Activated B cell treated with CpG ODN at 0.5 μM for 24 hours (primary cell): ENCODE measurements at places on chromosomes 2 and 18. TPM values are rescaled to one million over a fixed set of nuclear protein-coding genes. Genes with fewer than 3 reads are reported as not detected.

GRCh38 chr2:3665886-3666612, 8.0 kb downstream of the ALLC start:
- no peak for DNase-seq
- no peak overlapping the region for H3K27ac ChIP-seq
- H3K36me3 ChIP-seq, result no peaks in the 10 kb centered on the region
- H3K4me1 ChIP-seq, result peaks cover 11% of the 10 kb centered on the region
- no peak overlapping the region for H3K4me3 ChIP-seq

GRCh38 chr2:109376796-109377495, 236.8 kb downstream of the SEPTIN10 start:
- H3K4me3 ChIP-seq, result no peak overlapping the region
- H3K27ac ChIP-seq, result no peak overlapping the region
- no peaks in the 10 kb centered on the region for H3K27me3 ChIP-seq
- no peaks in the 10 kb centered on the region for H3K4me1 ChIP-seq
- H3K36me3 ChIP-seq, result no peaks in the 10 kb centered on the region
- no peak for DNase-seq

DNA sequence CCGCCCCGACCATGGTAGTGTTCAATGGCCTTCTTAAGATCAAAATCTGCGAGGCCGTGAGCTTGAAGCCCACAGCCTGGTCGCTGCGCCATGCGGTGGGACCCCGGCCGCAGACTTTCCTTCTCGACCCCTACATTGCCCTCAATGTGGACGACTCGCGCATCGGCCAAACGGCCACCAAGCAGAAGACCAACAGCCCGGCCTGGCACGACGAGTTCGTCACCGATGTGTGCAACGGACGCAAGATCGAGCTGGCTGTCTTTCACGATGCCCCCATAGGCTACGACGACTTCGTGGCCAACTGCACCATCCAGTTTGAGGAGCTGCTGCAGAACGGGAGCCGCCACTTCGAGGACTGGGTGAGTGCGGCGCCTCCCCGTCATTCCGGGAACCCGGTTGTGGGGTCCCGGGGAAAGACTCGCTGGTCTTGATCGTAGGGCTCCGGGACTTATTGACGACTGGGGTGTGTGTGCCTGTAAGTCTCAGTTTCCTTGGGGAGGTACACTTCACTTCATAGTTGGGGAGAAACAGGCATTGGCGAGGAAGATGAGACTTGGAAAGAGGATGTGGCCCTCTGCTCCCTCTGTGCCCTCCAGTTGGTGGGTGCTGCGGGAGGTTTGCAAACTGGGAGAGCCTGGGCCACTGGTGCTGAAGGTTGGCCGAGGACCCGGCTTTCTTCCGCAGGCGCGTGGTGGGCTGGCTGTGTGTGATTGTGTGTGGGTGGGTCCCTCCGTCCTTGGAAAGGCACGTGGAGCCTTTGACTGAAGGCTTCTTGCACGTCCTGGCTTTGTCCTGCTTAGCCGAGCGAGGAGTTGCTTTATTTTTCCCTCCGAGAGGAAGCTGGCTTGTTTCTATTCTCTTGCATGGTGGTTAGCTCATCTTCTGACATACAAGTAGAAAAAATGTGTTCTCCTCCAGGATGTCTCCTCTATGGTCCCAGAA, 886 bp downstream of the PRKCE start:
- H3K27ac ChIP-seq, result peak overlapping the region; percentile 83
- H3K27me3 ChIP-seq, result peaks cover 2% of the 10 kb centered on the region
- H3K4me3 ChIP-seq, result peak overlapping the region; percentile 92
- peaks cover 8% of the 10 kb centered on the region for H3K36me3 ChIP-seq
- peak; percentile 47 for DNase-seq
- H3K4me1 ChIP-seq, result peaks cover 60% of the 10 kb centered on the region

DNA sequence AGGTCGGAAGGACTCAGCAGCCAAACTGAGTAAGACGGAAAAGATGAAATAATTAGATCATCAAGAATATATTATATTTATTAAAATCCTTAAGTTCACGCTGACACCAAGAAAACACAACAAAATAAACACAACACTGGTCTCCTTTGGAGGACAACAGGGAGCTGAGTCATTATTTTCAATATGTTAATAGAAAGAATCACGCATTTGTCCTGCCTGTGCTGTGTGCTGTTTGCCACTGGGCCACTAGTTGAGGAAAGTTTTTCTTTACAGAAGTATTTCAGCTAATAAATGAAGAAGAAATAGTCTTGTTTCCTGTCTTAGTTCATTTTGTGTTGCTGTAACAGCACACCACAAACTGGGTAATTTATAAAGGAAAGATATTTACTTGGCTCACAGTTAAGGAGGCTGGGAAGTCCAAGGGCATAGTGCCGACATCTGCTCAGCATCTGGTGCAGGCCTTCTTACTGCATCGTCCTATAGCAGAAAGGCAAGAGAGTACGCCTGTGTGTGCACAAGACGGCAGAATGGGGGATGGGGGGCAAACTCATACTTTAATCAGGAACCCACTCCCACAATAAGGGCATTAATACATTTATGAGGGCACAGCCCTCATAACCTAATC, 88.0 kb downstream of the TCF7L1 start:
- H3K4me3 ChIP-seq, result no peak overlapping the region
- H3K27me3 ChIP-seq, result peaks cover 21% of the 10 kb centered on the region
- DNase-seq, result no peak
- H3K27ac ChIP-seq, result no peak overlapping the region
- no peaks in the 10 kb centered on the region for H3K4me1 ChIP-seq

DNA sequence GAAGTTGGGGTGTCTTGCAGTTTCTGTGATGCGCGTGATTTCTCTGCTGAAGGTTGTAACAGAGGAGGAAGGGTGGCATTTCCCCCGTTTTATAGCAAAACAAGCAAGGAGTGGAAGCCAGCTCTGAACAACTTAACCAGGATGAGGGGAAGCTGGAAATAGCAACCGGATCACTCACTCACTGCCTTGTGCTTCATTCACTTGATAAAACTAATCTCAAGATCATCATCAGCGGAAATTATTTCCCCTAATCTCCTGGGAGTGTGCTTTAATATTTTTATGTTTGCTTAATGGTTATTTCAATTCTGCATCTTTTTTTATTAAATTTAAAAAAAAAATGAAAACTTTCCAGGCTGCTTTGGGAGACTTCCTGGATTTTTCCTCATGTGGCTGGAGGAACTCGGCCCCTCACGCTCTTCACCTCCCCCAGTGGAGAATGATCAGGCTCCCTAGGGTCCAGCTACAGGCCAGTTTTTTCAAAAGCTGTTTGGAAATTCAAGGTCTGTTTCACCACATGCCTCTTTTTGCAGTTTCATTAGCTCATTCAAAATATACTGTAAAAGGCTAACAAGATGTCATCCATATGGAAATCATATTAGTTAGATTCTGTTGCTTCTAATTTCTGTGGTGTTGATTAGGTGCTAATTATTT, 31.7 kb downstream of the CABLES1 start:
- no peak overlapping the region for H3K27ac ChIP-seq
- H3K4me1 ChIP-seq, result no peaks in the 10 kb centered on the region
- peaks cover 3% of the 10 kb centered on the region for H3K27me3 ChIP-seq
- no peaks in the 10 kb centered on the region for H3K36me3 ChIP-seq
- no peak overlapping the region for H3K4me3 ChIP-seq
- DNase-seq, result no peak

DNA sequence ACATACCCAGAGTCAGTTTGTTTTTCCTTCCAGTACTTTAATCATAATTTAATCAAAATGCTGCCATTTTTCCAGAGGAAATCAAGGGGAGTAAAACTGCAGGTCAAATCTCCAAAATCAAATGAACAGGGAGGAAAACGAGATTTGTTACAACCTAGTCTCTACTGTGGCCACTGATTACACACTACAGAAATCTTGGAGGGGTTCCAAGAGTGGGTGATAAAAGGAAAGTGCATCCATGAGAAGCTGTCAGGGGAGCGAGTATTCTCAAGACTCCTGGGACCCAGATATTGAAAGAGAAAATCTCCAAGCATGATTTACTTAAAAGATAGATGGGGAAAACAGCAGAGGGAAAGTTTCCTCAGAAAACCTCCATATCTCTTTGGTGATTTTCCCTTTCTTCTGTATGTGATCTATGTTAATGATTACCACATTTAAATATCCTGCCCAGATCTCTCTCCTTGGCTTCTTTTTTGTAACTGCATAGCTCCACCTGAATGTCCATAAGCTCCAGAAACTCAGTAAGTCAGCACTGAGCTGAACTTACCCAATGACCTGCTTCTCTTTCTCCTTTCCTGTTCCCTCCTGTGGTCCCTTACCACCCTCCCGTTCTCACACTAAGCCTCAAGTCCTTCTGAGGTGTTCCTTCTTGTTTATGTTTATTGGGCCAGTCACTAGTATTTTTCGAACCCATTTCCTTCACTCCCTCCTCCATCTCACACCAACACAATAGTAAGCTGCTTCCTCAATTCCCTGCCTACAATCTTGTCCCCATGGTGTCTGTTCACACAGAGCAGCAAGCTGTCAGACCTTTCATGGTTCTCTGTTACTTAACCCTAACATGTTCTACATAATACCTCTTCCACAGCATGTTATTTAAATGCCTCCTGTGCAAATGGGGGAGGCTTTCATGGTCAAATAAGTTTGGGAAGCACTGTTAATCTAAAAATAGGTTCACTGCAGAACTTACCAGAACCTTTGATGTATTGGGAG, 73.9 kb upstream of the TWSG1 start:
- no peaks in the 10 kb centered on the region for H3K27me3 ChIP-seq
- no peaks in the 10 kb centered on the region for H3K4me1 ChIP-seq
- peak overlapping the region; percentile 21 for H3K27ac ChIP-seq

- peak; percentile 64 for DNase-seq
- H3K36me3 ChIP-seq, result peaks cover 71% of the 10 kb centered on the region
Measured at GRCh38 chr2:71071681-71072398, 3.4 kb downstream of the NAGK start.

DNA sequence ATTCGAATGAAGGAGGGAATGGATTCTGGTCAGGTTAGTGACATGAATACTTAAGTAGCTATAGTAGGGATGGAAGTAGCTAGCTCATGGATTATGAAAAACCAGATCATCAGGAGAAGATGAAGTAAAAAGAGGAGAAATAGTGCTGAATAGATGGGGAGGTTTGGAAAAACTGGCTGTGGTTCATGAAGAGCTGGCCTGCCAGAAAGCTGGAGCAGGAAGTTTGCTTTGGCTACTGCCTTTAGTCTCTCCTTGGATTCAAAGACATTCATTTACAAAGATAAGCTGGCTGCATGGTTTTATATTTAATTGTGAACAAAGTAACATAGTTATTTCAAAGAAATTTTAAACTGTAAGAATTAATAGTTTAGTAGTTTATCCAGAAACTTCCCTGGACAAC, 567.0 kb downstream of the RIT2 start:
- H3K36me3 ChIP-seq, result no peaks in the 10 kb centered on the region
- DNase-seq, result no peak
- H3K27ac ChIP-seq, result no peak overlapping the region
- no peaks in the 10 kb centered on the region for H3K27me3 ChIP-seq

DNA sequence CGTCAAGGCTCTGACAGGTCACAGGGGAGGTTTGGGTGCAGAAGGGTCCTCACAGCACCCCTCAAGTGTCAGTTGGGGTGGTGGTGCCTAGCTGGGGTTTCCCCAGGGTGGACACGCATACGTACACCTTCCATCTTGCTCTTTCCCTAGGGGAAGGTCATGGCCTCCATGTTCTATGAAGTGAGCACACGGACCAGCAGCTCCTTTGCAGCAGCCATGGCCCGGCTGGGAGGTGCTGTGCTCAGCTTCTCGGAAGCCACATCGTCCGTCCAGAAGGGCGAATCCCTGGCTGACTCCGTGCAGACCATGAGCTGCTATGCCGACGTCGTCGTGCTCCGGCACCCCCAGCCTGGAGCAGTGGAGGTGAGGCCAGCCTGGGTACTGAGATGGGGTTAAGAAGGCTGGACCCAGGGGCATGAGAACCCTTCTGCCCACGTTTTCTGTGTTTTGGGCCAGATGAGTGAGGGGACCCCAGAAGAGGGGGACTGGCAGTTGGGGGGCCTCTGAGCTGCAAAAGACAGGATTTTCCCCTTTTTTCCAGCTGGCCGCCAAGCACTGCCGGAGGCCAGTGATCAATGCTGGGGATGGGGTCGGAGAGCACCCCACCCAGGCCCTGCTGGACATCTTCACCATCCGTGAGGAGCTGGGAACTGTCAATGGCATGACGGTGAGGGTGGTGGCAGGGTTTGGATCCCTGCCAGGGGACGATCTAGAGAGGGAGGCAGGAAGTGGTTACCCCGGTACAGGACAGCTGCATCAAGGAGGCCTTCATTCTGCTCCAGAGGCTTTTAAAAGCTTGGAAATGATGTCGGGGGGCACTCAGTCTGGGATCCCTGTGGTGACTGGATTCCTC, 20.9 kb downstream of the SLC30A3 start:
- peaks cover 76% of the 10 kb centered on the region for H3K36me3 ChIP-seq
- H3K27ac ChIP-seq, result no peak overlapping the region
- no peaks in the 10 kb centered on the region for H3K27me3 ChIP-seq
- no peaks in the 10 kb centered on the region for H3K4me1 ChIP-seq

DNA sequence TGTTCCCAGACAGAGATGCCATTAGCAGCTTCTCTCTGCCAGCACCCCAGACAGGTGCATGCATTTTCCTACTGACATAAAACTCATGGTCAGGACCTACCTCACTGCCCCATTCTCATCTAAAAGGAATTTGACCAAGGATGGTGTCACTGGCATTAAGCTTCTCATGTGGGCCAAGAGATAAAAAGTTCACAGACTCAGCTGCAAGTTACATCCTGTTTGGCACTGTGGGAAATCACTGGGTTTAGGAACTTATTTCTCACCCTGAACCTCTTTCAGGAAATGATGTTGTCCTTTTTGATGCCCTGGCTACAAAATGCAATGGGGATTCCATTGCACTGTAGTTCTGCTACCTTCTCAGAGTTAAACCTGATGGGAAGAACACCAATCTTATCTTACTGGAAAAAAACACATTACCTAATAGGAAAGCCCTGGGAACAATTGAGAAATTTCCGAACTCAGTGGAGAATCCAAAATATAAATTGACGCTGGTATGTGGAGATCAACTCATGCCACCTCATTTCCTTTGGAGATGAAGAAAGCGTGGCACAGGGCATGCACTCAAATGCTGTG, 252.1 kb upstream of the COPS8 start:
- H3K36me3 ChIP-seq, result no peaks in the 10 kb centered on the region
- H3K27ac ChIP-seq, result no peak overlapping the region
- H3K27me3 ChIP-seq, result peaks cover 10% of the 10 kb centered on the region
- no peak overlapping the region for H3K4me3 ChIP-seq

- no peaks in the 10 kb centered on the region for H3K36me3 ChIP-seq
- H3K27ac ChIP-seq, result no peak overlapping the region
- no peak overlapping the region for H3K4me3 ChIP-seq
- H3K27me3 ChIP-seq, result no peaks in the 10 kb centered on the region
- peaks cover 4% of the 10 kb centered on the region for H3K4me1 ChIP-seq
Measured at GRCh38 chr2:207692206-207693065, 19.0 kb upstream of the CCNYL1 start.

DNA sequence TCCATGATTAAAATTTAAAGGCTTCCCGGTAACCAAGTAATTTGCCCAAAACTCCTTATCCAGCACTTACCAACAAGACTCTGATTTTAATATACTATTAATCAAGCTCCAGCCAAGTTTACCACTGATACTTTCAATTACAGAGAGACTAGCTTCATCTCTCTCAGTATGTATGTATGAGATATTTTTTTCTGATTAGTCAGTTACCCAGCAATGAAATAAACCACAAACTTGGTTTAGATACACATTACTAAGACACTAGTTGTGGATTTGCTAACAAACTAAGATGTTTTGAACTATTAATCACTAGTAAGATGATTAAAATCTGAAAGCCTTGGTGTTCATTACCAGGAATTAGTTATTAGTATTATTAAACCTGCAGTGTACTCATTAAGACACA, 1272.2 kb upstream of the ACVR2A start:
- no peak overlapping the region for H3K27ac ChIP-seq
- no peaks in the 10 kb centered on the region for H3K36me3 ChIP-seq
- no peaks in the 10 kb centered on the region for H3K4me1 ChIP-seq

Gene DSG4
- not detected in 2 replicates for total RNA-seq

Gene CNRIP1
- not detected in 2 replicates for total RNA-seq

Gene CKAP2L
- total RNA-seq, result 1.2 TPM in 2 replicates

Gene CACNB4
- 0.73 and 0.86 TPM in 2 replicates for total RNA-seq

Gene EN1
- not detected in 2 replicates for total RNA-seq

Gene FBXO15
- total RNA-seq, result 0.69 and 0.98 TPM in 2 replicates
